T-helper 2 cell (primary cell): ENCODE measurements at places on chromosomes 2 and 18.

DNA sequence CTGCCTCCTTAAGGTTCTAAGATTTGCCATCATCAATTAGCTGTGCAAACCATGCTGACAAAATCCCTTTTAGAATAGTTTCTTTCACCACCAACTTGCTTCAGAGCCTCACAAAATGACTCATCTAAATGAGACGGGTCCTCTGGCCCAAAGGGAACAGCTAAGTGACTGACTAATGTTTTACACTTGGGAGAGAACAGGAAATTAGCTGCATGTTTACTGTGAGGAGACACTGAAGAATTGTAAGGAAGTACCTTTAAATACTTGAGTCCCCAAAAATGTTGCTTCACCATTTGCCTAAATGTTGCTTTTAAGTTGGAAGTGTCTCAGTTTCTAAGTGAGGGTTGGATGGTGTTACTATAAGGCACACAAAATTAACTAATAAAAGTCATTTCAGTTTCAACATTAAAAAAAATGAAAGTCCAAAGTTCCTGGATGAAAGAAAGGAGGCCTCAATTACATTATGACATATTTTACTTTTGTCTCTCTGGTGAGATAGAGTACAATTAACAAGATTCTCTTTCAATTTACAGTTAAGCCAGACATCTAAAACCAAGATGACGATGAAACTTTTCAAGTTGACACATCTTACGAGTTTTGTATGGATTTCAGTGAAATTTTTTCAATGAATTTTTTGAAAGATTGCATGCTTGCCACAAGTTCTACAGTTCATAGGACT, 229.1 kb upstream of the FN1 start:
- no peak for DNase-seq

- DNase-seq, result no peak
Measured at GRCh38 chr2:6773694-6774044, 92.0 kb downstream of the CMPK2 start.

GRCh38 chr18:32326450-32327308, 136.8 kb downstream of the MEP1B start:
- no peak for DNase-seq

DNA sequence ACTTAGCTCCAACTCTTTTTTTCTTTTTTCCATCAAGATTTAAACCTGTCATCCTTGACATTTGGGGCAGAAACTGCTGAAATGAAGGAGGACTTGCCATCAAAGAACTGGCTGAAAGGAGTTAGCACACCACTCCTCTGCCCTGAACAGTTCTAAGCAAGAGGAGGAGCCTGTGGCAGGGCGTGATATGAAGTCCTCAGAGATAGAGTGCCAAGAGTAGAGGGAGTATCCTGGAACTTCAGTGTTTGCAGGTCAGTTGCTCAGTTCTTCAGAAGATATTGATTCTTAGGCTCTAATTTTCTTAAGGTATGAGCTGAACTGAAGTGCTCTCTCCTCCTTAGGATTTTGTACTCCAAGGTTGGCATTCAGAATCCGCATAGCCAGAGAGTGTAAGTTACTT, 15.2 kb downstream of the NABP1 start:
- DNase-seq, result no peak

- DNase-seq, result no peak
Measured at GRCh38 chr2:174903264-174903556, 102.0 kb downstream of the CHN1 start.

- no peak for DNase-seq
Measured at GRCh38 chr2:201285499-201285898, 25.2 kb downstream of the CASP8 start.

- no peak for DNase-seq
Measured at GRCh38 chr2:179410552-179411356, 146.1 kb upstream of the SESTD1 start.

DNA sequence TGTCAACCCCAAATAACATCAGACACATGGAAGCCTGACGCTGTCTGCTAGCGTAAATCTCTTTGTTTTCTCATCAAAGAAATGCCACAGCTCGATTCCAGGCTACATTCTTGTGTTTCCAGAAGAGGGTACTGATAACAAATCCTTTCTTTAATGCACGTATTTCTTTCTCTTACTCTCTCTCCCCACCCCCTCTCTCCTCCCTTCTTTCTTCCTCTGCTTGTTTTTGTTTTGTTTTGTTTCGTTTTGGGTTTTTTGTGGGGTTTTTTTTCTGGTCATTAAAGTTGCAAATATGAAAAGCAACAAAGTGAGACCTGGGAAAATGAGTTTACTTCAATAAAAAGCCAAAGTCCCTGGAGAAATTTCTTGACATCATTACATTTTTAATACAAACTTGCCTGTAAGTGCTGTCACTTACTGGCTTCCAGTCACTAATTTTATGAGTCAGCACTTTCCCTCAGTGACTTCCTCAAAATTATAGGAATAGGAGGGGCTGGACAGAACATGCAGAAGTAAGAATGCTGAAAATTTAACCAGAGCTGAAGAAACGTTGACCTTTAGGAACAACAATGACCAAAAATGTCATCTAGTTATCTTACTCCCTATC, 106.7 kb upstream of the NABP1 start:
- DNase-seq, result no peak

GRCh38 chr18:48138210-48138609, 207.8 kb upstream of the SMAD2 start:
- no peak for DNase-seq

GRCh38 chr2:99854236-99854852, 288.0 kb downstream of the AFF3 start:
- DNase-seq, result no peak

DNA sequence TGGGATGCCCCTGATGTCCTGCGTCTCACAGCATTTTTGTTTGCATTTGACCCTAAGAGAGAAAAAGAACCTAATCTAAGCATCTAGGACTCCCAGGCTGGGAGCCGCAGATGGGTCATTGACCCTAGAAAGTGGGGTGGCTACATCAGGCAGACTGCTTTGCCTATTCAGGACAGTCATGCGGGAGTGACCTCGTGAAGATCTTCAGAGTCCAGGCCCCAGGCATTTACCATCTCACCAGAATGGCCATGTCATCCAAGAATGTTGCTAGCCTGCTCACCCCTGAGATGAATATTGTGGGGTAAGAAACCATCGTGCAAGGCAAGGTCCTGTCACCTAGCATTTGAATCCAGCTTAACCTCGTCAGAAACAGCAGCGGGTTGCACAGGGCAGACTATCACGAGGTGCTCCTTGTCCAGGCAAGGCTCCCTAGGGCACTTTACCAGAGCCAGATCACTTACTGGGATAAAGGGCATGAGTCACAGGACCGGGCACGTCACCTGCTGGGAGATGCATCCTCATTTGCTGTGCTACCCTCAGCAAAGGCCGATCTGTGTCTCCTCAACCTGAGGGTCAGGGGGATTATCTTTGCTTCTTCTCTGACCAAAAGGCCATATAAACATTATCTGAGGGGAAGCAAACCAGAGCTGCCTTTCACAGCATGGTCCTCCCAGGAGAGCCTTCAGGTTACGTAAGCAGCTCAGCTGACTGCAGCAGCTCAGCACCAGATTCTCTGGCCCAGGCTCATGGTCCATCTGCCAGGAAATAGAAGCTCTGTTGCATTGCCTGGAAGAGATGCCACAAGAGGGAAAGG, 162.3 kb downstream of the ACKR3 start:
- DNase-seq, result no peak
